Kasumi-1 (cell line): ENCODE measurements at places on chromosomes 13 and 19.

DNA sequence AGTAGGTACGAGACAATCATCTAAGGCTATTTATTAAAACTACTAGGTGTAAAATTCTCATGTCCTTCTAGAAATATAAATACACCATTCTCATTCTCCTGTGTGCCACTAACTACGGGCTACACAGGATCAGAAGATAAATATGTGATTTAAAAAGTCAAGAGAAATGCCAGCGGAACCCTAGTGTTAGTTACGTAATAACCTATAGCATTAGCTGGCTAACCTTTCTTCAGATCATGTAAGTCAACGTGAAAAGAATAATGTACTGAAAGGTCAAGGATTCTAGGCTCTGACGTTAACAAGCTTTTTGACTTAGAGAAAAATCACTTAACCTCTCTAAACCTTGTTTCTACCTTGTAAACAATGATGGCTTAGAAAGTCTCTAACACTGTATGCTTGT lies 121.8 kb downstream of the RGCC start:
- no peak for DNase-seq

DNA sequence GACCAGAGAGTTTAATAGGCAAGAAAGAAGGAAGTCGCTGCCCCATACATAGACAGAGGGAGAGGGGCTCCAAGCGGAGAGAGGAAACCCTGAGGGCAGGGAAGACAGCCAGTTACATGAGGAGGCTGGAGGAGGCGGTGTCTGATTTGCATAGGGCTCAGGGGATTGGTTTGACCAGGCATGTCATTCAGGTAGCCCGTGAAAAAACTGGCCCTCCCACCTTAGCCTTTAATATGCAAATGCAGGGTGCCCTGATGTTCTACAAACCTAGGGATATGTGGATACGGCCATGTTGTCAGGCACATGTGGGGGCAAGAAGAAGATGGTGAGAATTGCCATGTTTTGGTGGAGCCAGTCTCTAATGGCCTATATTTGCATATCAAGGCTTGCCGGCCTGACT lies 1461.6 kb downstream of the PCDH9 start:
- DNase-seq = no peak

GRCh38 chr13:21733475-21734263 lies 62.8 kb downstream of the FGF9 start:
- no peak for DNase-seq

GRCh38 chr13:28089065-28089464 lies 11.3 kb downstream of the FLT3 start:
- DNase-seq = no peak

DNA sequence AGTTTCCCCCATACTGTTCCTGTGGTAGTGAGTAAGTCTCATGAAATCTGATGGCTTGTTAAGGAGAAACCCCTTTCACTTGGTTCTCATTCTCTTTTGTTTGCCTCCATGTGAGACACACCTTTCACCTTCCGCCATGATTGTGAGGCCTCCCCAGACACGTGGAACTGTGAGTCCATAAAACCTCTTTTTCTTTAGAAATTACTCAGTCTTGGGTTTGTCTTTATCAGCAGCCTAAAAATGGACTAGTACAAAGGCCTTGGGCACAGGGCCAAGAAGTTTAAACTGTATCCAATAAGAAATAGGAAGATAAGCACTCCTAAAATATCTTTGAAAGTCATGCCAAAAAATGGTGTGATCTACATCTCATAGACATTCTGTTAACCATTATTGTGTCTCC lies 176.9 kb downstream of the TBC1D4 start:
- no peak for DNase-seq

DNA sequence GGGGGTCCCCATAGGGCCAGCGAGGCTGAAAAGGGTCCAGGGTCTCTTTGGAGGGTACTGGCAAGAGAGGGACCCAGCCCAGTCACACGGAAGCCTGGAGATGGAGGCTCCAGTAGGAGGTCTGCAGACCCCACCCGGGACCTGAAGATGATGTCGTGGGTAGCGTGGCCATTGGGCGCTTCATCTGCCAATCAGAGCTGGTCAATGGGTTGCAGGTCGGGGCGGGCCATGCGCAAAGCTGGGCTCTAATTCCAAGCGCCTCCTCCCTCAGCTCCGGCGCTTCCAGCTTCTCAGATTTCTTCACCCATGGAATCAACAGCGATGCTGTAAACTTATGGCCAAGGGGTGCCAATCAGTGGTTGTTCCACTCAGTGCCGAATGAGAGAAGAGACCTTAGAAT lies 10.9 kb downstream of the SIGLEC12 start:
- DNase-seq = no peak

DNA sequence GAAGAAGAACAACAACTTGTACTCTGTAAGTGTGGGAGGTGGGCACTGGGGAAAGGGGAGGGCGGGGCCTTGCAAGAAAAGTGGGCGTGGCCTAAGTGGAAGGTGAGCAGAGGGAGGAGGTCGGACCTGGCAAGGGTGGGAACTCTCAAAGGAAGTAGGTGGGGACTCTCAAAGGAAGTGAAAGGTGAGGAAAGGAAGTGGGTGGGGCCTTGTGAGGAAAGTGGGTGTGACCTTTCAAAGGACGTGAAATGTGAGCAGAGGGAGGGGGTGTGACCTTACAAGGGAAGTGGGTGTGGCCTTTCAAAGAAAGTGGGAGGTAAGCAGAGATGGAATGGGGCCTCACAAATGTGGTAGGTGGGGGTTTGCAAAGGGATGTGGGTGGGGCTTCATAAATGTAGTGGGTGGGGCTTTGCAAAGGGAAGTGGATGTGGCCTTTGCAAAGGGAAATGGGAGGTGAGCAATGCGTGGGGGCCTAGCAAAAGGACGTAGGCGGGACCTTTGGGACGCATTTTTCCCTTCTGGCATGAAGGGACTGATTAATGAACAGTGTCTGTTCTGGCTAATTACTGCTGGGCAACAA lies 25.9 kb downstream of the ACSBG2 start:
- DNase-seq = peak; percentile 59
